CD4-positive, alpha-beta T cell treated with Interleukin-12 subunit alpha and Interleukin-12 subunit beta, for 1 hour (primary cell): ENCODE measurements at places on chromosomes 5 and 9.

DNA sequence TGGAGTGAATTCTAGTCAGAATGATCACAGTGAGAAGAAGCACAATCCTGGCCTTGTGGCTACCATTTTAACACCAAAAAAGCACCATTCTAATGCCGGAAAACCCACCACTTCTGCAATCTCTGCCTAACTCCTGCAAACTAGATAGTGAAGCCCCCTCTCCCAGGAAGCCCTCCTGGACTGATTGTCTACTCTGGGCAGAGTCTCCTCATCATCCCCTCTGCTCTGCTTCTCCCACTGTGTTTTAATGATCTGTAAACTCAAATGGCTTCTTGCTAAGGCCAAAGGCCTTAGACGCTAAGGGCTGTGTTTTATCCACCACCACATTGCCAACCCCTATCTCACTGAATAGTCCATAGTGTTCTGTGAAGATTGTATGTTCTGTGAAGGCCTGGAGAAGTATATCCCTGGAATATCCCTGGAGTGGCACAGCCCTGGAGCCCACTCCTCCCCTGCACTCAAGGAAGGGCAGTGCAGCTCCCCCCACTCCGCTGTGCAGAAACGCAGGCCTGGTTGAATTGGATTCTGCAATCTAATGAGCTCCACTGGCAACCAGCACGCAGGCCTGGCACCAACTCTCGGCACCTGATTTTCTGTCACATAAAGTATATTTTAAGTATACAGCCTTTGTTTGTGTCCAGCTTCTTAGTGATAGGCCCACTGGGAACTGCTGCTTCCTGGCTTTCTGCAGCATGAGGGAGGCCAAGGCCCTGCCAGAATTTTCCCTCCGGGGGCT lies 126.3 kb downstream of the ATPSCKMT start:
- DNase-seq = no peak

- DNase-seq = no peak
Measured at GRCh38 chr9:125845271-125845808, 98.2 kb downstream of the PBX3 start.

- no peak for DNase-seq
Measured at GRCh38 chr5:158769696-158770095, 330.0 kb downstream of the EBF1 start.

GRCh38 chr9:94981723-94982090 lies 255.2 kb downstream of the AOPEP start:
- DNase-seq = no peak
